ENCODE measurements at places on chromosomes 2 and 18.

- DNase-seq: no peak
Observed at GRCh38 chr2:147549054-147549453, 295.8 kb upstream of the ACVR2A start.

DNA sequence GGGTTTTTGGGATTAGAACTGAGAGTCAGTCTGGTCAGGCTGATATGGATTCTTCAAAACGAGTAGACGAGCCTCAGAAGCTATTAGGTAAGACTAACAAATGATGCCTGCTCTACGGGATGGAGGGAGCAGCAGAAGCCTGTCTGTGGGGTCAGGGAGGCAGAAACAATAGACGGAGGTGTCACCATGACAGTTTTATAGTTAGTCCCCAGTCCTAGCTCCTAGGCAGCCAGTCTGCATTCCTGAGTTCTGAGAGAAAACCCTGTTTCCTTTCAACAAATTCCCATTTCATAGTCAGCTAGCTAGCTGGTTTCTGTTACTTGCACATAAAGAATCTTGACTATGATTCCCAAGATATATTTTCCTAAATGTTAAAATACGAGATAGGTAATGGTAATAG, 542.1 kb downstream of the PID1 start:
- no peak for DNase-seq

DNA sequence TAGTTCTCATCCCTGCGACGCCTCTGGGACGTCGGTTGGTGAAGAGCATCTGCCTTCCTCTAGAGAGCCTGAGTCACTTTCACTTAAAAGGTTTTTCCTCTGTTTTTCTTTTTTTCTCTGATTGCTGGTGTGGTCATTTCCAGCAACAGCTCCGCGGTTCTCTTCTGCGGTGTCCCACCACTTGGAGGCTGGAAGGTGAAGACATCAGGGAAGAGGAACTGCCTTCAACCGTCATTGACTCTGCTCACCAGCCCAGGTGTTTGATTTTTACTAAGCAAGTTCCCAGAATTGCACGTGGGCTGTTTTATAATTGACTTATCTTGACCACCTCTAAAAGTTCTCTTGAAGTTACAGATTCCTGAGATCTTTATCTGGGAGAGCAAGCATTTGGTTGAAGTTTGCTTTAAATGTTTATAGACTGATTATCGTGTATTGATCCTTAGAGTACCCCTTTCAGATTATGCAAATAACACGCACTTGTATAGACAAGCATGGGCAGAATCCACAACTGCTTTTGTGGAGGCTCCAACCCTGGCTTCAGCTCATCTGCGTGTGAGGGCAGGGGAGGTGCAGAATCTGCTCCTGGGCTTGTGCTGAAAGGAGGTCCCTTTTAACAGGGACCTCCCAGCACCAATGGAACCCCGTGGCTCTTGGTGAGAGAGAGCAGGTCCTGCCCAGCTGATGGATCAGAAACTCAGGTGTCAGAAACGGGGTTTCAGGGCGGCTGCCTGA, 3.5 kb downstream of the CTDP1 start:
- DNase-seq: peak; percentile 52

GRCh38 chr2:238851026-238851425, 3.1 kb downstream of the TWIST2 start:
- DNase-seq: no peak

DNA sequence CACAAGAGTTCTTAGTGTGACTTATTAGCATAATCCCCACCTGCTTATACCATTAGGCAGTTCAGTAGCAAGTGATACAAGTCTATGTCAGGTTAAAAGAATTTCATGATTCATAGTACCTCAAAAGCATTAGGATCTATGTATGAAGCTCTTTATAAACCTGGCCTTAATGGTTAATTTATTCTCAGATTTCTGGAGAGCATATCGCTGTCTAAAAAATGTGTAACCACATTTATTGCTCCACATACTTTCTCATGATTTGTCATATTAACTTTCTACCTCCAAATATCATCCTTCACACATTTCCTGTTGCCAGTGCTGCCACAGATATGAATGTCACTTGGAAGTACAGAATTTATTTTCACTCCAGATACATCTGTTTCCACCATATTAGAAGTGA, 332.8 kb upstream of the MAP2 start:
- no peak for DNase-seq

- no peak for DNase-seq
Observed at GRCh38 chr2:150581717-150582472, 94.4 kb upstream of the RND3 start.

DNA sequence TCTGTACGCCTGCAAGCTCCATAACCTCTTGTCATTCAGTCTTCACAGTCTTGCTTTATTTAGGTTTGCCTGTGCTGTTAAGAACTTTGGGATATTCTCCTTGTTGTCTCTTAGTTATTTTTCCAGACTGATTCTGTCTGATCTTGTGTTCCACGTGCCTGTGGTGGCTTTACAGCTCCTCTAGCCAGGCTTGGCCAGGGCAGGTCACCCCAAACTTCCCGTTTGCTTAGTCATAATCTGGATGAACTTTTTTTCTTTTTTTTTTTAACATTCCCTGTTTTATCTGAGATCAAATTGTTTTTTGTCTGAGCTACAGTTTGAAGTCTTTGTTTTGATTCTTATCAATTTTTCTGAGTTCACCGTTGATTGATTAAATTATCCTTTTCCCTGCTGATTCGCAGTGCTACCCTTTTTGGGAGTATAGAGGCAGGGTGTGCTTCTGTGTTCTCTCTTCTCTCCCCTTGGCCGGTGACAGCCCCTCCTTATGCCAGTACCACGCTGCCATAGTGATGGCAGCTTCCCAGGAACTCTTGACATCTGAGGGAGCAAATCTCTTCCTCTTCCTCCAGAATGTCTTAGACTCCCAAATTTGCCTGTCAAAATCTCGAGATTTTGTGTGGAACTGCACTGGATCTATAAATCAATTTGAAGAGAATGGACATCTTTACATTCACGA, 2.5 kb downstream of the SP100 start:
- DNase-seq: no peak

DNA sequence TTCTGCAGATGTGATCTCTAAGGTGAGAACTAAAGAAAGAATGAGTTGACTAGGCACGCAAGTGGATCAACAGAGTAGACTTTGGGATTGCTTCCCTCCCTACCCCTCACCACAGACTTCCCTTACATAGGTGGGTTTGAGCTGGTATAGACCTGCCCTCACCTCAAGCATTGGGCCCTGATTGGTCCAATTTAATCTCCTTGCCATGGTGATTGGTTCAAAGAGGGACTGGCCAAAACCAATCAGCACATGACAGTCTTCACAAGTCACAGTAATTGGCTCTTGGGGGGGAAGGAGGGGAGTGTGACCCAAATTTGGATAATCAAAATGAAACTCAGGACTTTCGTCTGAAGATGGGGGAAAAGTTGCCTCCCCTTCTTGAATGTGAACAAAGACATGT, 36.6 kb upstream of the LNPK start:
- DNase-seq: no peak

DNA sequence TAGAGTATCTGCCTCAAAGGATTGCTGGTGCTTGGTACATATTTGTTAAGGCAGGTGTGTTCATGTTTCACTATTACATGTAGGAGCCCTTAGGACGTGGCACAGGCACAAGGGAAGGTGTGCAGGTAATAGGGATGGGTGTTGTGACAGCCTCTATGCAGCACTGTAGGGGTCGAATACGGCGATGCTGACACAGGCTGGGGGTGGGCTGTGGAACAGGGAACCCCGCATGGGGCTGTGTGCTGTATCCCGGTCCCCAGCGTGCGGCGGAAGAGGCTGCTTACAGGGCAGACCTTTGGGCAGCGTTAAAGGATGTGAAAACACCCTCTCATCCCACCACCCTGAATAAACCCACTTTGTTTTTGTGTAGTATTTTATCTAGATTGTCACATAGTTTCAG, 21.5 kb downstream of the B3GNT2 start:
- no peak for DNase-seq

DNA sequence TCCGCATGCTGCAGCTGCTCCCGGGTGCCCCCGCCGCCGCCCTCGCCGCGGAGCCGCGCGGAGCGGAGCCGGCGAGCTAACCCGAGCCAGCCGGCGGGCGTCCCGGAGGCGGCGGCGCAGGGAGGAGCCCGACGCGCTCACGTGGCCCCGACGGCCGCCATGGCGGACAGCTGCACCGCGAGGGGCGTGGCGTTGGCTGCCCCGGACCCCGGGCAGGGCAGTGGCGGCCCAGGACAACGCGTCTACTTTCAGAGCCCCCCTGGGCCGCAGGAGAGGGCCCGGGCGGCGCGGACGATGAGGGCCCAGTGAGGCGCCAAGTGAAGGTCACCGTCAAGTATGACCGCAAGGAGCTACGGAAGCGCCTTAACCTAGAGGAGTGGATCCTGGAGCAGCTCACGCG, 30.0 kb upstream of the CCNYL1 start:
- no peak for DNase-seq

DNA sequence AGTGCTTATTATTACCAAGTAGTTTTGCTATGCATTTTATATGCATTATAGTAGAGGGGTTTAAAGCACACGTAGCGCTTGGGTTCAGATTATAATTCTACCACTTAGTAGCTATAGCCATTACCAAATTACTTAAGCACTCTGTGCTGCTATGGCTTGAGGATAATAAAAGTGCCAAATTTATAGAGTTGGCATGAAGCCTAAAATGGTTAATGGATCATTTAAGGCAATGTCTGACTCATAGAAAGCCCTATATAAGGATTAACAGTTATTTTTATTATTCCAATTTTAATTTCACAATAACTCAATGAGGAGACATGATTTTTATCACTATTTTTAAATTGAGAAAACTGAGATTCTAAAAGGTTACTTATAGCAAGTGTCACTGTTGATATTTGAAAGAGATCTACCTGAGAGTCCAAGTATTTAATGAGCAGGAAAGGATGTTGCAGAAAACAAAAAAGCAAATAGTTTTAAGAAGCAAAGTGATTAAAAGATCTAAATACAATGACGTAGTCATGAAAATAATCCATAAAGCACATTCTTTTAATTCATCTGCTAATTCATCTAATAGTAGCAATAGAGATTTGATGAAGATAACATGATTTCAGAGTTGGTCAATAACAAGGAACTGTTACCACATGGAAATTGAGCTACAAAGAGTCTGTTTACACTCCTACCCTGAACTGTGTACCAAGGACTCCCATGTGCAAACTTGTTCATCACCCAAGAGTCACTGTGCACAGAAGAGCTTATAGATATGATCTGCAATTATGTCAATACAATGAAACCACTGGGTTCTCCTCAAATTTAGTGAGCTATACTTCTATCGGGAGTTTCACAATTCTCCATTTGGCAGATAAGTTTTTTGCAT, 78.8 kb upstream of the DTNA start:
- no peak for DNase-seq

DNA sequence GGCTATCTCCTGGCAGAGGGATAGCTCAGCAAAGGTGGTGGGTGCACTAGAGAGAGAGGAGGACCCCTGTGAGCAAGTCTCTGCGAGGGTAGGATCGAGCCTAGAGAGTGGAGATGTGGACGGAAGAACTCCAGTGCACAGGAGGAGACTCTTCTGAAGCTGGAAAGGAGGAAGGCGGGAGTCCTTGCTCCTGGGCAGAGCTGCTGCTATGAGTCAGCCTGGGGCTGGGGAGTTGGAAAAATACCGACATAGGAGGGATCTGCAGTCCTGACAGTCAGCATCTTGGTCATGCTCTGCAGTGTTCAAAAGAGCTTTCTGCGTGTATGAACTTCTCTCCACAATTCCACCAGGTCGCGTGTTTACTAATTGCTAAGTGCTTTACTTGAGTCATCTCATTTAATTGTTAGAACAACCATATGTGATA, 233.8 kb downstream of the LDLRAD4 start:
- no peak for DNase-seq

DNA sequence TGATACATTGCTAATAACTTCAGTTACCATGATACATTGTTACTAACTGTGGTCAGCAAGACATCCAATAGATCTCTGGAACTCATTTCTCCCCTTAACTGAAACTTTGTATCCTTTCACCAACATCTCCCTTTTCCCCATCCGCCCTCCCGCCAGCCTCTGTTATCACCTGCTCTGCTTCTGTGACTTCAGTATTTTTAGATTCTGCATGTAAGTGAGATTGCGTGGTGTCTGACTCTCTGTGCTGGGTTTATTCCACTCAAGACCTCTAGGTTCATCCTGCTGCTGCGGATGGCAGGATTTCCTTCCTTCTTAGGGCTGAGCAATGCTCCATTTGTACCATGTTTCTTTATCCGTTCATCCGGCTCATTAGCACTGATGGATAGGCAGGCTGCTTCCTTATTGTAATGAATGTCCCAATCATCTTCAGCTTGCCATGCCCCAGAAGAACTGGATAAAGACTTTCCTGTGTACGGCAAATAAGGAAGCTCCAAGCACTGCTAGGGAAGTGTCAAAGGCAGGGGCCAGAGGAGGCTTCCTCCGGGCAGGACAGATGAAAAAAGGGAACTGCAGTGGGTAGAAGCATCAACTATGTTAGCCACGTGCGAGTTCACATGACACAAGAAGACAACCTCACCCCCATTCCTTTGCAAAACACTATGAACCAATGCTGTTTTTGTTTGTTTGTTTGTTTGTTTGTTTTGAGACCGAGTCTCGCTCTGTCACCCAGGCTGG, 113.4 kb downstream of the EIPR1 start:
- no peak for DNase-seq

DNA sequence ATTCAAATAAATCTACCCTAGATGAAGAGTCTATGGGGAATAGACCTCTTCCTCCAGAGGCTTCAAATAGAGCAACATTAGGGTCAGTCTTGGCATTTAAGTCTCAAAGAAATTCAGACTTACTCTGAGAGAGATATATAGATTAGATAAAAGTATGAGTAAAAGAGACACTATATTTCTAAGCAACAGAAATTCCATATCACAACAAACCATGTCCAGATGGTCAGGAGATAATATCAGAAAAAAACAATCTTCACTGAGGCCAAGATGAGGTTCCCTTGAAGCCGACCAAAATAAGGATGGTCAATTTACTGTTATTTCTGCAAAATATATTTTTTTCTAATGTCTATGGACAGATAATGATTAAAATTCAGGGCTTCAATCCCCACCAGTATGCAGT, 89.1 kb upstream of the NOSTRIN start:
- no peak for DNase-seq

DNA sequence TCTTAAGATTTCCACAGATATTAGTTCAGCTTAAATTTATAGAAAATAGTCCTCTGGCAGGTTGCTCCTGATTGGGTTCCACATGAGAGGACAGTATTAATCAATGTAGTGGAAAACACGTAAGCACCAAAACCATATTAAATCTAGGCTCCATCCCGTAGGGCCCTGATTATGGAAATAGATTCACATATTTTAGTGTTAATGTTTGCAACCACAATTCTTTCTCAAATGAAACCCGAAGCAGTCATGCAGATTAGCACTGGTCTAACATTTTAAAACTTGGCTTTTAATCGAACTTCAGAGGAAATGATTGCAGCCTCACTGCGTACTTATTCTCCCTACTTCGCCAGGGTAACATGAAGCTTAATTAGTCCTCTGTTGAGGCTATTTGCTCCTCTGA, 60.9 kb downstream of the METTL4 start:
- DNase-seq: no peak

GRCh38 chr18:52567360-52567759, 227.4 kb downstream of the DCC start:
- no peak for DNase-seq

- no peak for DNase-seq
Observed at GRCh38 chr2:38116762-38117161, 40.8 kb upstream of the CYP1B1 start.

Measured in T-helper 2 cell (primary cell).